ENCODE measurements at places on chromosomes 5 and 9. TPM values are rescaled to one million over a fixed set of nuclear protein-coding genes. Genes with fewer than 3 reads are reported as not detected.
A peak's percentile ranks its signal among the peaks of the same experiment; 100 is the strongest.

GRCh38 chr5:16866273-16866672 lies 69.8 kb downstream of the MYO10 start:
- H3K27me3 ChIP-seq = no peaks in the 10 kb centered on the region
- no peak overlapping the region for H3K4me3 ChIP-seq
- no peaks in the 10 kb centered on the region for H3K4me1 ChIP-seq
- H3K36me3 ChIP-seq = peaks cover 4% of the 10 kb centered on the region
- no peak for DNase-seq
- H3K27ac ChIP-seq = no peak overlapping the region

Gene SIGMAR1
- total RNA-seq = 81.2 TPM

DNA sequence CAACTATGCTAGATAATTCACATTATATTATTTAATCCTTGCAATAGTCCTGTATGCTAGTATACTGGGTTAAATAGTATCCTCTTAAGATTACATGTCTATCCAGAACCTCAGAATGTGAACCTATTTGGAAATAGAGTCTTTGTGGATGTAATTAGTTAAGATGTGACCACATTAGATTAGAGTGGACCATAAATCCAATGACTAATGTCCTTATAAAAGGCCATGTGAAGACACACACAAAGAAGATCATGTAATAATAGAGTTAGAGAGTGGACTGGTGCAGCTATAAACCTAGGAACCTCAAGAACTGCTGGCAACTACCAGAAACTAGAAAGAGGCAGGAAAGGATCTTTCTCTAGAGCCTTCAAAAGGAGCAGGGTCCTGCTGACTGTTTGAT lies 263.6 kb upstream of the PTGER4 start:
- no peak for DNase-seq
- no peak overlapping the region for H3K27ac ChIP-seq
- peaks cover 6% of the 10 kb centered on the region for H3K4me1 ChIP-seq

GRCh38 chr5:169746147-169746694 lies 109.1 kb downstream of the DOCK2 start:
- H3K36me3 ChIP-seq = no peaks in the 10 kb centered on the region
- H3K27me3 ChIP-seq = no peaks in the 10 kb centered on the region
- no peak overlapping the region for H3K4me3 ChIP-seq
- no peaks in the 10 kb centered on the region for H3K4me1 ChIP-seq
- DNase-seq = no peak

Gene FRMD3
- 6.1 TPM for total RNA-seq

DNA sequence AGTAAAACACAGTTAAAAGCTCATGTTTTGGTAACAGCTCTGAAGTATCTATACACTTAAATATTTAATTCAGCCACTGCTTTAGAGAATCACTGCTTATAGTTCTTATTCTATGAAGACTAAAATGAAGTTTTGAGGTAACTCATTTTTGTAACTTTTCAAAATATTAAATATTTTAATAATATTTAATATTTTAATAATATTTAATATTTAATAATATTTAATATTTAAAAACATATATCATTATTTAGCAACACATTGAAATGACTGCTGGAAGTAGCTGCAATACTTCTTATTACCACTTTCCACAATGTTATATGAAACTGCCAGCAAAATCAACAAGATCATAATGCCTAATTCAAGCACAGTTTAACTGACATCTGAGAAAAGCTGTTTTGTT lies 18.7 kb upstream of the GCNT4 start:
- H3K27ac ChIP-seq = no peak overlapping the region
- no peak for DNase-seq
- H3K4me1 ChIP-seq = no peaks in the 10 kb centered on the region
- no peaks in the 10 kb centered on the region for H3K27me3 ChIP-seq

DNA sequence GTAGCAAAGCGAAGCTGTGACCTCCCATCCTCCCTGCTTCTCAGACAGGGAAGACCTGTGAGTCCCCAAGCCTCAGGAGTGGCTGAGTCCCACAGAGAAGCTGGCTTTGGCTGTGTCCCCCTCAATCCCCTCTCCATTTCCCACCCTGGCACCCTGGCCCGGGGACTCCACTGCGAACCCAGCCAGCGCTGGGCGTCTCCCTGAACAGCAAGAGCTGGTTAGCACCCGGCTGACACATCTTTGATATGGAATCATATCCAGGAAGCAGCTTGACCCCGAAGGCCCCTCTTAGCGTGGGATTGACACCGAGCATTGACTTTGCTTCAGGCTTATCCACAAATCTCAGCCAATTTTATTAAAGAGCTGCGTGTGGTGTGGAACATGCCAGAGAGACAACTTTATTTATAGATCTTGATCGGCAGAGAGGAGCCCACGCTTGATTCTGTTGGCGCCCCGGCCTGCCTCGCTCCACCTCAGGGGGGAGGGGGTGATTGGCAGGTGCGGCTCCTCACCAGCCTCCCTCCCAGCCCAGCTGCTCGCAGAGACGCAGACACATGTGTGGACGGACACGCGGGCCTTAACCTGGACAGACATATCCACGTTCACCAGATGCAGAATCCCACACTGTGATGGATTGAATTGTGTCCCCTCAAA lies 120.7 kb upstream of the MVB12B start:
- DNase-seq = no peak
- no peak overlapping the region for H3K27ac ChIP-seq
- no peaks in the 10 kb centered on the region for H3K4me1 ChIP-seq
- no peak overlapping the region for H3K4me3 ChIP-seq
- no peaks in the 10 kb centered on the region for H3K36me3 ChIP-seq
- H3K27me3 ChIP-seq = peaks cover 4% of the 10 kb centered on the region

GRCh38 chr9:118482306-118482705 lies 778.1 kb downstream of the TLR4 start:
- H3K4me1 ChIP-seq = no peaks in the 10 kb centered on the region
- no peak overlapping the region for H3K4me3 ChIP-seq
- no peaks in the 10 kb centered on the region for H3K36me3 ChIP-seq
- DNase-seq = no peak

Gene SELENOP
- not detected for total RNA-seq

- H3K27ac ChIP-seq = no peak overlapping the region
- H3K4me3 ChIP-seq = no peak overlapping the region
- H3K27me3 ChIP-seq = no peaks in the 10 kb centered on the region
- DNase-seq = no peak
Measured at GRCh38 chr9:129682381-129682780, 16.9 kb downstream of the PRRX2 start.

DNA sequence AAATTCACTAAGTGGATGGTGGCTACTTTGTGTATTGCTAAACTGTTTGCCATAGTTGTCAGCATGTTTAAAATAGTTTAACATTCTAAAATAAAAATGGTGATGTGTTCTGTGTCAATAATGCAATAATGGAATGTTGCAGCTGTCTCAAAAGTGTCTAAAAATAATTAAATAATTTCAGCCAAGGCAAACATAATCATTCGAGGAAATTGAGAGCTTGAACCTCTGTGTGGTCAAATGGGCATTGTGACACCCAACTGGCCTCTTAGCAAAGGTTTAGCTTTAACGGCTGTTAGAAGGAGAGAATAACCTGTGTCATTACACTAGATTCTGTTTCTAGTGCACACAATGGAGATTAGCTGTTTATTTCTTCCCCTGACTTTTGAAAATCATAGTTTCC lies 278.5 kb downstream of the TMEM167A start:
- no peaks in the 10 kb centered on the region for H3K4me1 ChIP-seq
- DNase-seq = no peak
- peaks cover 2% of the 10 kb centered on the region for H3K27me3 ChIP-seq
- H3K4me3 ChIP-seq = no peak overlapping the region

DNA sequence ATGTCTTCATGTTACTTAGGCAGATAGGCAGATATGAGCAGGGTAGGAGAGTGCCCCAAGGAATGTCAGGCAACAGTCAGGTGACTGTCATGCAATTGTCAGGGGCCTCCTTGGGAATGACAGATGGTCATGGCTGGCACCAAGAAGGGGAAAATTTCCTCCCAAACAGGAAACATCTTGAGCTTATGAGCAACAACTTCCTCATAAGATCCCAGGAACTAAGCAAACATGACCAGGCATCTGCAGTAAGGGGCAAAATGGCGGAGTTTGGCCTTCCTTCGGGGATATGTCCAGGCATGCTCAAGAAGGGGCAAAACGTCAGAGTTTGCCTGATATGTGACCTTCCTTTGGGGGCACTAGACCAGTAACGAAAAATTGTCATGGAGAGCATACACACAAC lies 591.8 kb downstream of the PDE4D start:
- peak; percentile 78 for DNase-seq
- H3K36me3 ChIP-seq = no peaks in the 10 kb centered on the region
- H3K4me1 ChIP-seq = peaks cover 40% of the 10 kb centered on the region
- H3K4me3 ChIP-seq = no peak overlapping the region
- H3K27ac ChIP-seq = peak overlapping the region; percentile 61

DNA sequence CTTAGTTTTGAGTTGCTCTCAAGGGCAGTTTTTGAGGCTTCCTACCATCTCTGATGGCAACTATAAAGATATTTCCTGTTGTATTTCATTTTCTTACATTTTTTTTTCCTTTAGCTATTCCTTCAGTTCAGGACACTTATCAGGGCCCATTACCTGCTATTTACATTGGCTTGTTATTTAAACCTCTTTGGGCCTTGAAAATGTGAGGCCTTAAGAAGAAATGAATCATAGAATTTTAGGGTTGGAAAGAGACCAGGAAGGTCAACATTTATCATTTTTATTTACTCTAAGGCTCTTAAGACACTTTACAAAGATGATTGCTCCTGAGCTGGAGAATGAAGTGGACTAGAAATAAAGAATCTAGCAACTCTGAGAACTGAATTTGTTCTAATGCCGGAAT lies 335.2 kb downstream of the DTWD2 start:
- no peak overlapping the region for H3K27ac ChIP-seq
- H3K4me1 ChIP-seq = no peaks in the 10 kb centered on the region
- H3K27me3 ChIP-seq = no peaks in the 10 kb centered on the region
- H3K4me3 ChIP-seq = no peak overlapping the region
- no peaks in the 10 kb centered on the region for H3K36me3 ChIP-seq
- no peak for DNase-seq

DNA sequence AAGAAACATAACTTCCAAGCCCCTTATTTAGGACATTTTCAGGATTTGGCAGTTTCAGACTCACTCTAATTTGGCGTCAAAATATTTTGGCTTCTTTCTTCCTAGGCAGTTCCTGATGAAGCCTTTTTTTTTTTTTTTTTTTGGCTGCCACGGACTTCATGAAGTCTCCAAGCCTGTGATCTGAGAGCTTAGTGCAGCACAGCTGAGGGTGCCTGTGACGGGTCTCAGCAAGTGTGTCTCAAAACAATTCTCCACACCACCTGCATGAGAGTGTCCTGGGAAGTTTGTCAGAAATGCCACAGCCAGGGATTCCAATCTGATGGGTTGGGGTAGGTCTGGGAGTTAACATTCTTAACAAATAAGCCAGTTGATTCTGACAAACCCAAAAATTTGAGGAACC lies 6.0 kb upstream of the ESM1 start:
- peaks cover 71% of the 10 kb centered on the region for H3K4me1 ChIP-seq
- no peaks in the 10 kb centered on the region for H3K27me3 ChIP-seq
- no peak overlapping the region for H3K4me3 ChIP-seq
- H3K36me3 ChIP-seq = no peaks in the 10 kb centered on the region
- H3K27ac ChIP-seq = peak overlapping the region; percentile 82

DNA sequence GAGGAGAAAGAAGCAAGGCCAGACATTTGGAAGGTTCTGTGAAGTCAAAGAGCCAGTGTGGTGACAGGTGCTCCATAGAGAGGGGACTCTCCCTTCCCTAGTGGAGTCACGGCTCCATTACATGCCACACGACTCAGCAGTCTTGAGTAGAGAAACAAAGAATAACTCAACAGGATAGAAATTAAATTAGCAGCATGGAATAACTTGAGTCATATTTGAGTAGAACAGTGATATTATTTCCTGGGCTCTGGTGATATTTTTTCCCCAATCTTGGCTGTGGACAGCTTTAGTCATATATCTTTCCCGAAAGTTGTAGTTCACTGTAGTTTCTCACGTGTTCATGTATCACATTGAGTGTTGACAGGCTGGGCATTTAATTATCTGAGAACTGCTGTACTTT lies 149.7 kb upstream of the EFNA5 start:
- H3K27me3 ChIP-seq = no peaks in the 10 kb centered on the region
- no peak overlapping the region for H3K27ac ChIP-seq
- H3K4me3 ChIP-seq = no peak overlapping the region
- no peak for DNase-seq
- no peaks in the 10 kb centered on the region for H3K36me3 ChIP-seq

DNA sequence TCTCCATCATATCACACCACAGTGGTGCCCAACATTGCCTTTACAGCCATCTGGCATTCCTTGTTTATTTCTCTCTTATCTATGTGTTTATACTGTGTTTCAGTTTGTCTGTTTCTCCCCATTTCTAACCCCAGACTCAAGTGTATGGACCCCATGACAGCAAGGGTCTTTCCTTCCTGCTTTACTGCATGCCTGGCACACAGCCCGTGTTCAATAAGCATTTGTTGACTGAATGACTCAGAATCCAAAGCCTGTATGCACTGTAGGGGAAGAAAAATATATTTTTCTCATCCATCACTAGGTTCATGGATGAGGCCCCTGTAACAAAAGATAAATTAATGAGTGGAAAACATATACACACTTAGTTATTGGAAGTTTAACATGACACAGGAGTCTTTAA lies 190.8 kb upstream of the SEMA6A start:
- no peak overlapping the region for H3K4me3 ChIP-seq
- no peaks in the 10 kb centered on the region for H3K4me1 ChIP-seq
- DNase-seq = no peak
- H3K27ac ChIP-seq = no peak overlapping the region
- H3K27me3 ChIP-seq = no peaks in the 10 kb centered on the region
- H3K36me3 ChIP-seq = no peaks in the 10 kb centered on the region

DNA sequence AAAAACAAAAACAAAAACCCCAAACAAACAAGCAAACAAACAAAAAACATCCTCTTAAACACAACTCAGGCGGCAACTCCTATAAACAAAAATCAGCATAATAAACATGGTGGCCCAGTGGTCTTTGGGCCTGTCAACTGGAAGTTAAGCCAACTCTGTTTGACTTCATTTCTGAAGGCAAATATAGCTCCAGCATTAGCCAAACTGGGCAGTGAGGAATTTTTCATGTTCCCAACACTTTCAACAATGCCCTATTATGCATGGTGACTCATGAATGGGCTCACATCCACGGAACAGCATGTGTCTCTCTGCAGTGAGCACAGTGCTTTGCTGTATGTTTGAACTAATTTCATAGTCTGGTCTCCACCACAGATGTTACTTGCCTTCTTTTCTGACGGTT lies 143.9 kb upstream of the STC2 start:
- H3K27me3 ChIP-seq = no peaks in the 10 kb centered on the region
- H3K4me1 ChIP-seq = peaks cover 4% of the 10 kb centered on the region
- H3K36me3 ChIP-seq = no peaks in the 10 kb centered on the region
- DNase-seq = peak; percentile 29
- peak overlapping the region; percentile 23 for H3K27ac ChIP-seq
- H3K4me3 ChIP-seq = no peak overlapping the region

Gene EGFLAM
- 1.6 TPM for total RNA-seq

Gene LCN12
- 0.35 TPM for total RNA-seq

Gene SV2C
- 0.07 TPM for total RNA-seq

DNA sequence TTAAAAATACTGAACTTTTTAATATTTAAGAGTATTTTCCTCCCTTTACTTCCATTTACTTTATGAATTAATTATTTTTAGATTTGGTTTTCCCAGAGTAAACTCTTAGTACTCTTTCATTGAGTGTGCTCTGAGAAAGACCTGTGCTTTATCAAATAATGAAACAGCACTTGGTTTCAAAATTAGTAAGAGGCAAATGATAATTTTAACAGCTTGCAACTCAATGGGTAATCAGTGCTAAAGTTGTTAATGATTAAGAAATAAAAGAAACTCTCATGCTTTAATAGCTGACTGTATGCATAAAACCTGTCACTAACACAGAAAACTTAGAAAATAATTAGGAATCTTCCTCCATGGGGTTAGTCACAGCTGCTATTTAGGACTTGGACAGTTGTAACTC lies 244.4 kb downstream of the RFX3 start:
- no peaks in the 10 kb centered on the region for H3K36me3 ChIP-seq
- no peak for DNase-seq
- H3K27ac ChIP-seq = no peak overlapping the region
- no peaks in the 10 kb centered on the region for H3K4me1 ChIP-seq
- H3K27me3 ChIP-seq = no peaks in the 10 kb centered on the region

Measured in endothelial cell of umbilical vein (primary cell).